Activated T-cell treated with anti-CD3 and anti-CD28 coated beads, Interleukin-2, amount 50 U/mL, for 72 hours (primary cell): ENCODE measurements at places on chromosomes 1 and 21. TPM values are rescaled to one million over a fixed set of nuclear protein-coding genes. Genes with fewer than 3 reads are reported as not detected.

DNA sequence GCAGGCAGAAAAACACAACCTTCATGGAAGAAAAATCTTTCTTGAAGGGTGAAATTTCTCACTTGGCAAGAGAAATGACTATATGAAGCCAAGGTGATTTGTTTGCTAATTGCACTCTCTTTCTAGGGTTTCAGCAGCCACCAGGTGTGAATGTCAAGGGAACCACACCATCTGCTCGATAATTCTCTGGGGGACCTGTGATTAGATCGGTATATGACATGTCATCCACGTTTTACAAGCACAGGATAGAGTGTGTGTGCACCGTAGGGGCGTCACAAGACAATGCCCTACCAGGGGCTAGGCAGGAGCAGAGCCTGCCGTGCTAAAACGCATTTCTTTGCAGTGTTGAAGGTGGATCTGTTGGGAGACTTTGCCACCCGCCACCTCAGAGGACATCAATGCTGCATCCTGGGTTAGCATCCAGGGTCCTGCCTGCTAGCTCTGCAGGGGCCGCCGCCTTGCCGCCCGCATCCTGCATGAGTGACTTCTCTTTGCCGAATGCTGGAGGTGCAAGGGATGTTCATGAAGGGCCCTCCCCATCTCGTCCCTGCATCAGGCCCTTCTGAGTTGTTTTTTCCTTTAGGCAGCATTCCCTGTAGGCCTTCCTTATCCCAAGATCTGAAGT, 37.8 kb upstream of the CCSAP start:
- H3K4me1 ChIP-seq: no peaks in the 10 kb centered on the region
- DNase-seq: no peak
- no peak overlapping the region for H3K4me3 ChIP-seq
- no peak overlapping the region for H3K27ac ChIP-seq
- peaks cover 10% of the 10 kb centered on the region for H3K27me3 ChIP-seq
- no peaks in the 10 kb centered on the region for H3K36me3 ChIP-seq

DNA sequence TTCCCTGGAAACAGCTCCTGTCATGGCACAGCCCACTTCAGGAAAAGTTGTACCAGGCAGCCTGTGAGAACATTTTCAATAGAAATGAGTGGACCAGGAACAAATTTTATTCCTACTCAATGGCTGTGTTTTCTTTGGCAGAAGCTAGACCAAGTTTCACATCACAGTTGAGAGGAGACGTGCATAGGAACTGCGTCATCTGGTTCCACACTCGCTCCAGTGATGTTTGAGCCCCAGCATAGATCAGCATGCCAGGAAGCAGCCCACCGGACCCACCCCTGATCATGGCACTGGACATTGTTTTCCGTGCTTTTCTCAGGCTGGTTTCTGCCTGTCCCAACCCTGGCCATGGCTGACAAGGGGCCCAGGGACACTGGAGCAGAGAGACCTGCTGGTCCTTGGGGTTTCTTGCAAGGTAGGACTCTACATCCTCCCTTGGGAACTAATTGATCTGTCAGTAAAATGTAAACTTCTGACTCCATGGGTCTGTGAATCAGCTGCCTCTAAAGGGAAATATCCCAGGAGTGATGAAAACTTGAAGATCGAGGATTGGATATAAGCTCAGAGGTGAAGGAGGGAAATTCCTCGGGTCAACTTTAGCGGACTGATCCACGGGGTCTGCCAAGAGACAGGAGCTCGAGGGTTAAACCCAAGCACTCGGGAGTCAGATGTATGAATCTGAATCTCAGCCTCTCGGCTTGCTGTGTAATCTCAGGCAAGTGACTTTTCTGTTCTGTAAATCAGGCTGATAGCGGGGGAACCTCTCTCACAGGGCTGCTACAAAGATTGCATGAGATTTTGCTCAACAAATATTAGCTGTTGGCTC, 35.7 kb downstream of the NEK2 start:
- H3K27me3 ChIP-seq: no peaks in the 10 kb centered on the region
- H3K4me3 ChIP-seq: no peak overlapping the region
- H3K4me1 ChIP-seq: peaks cover 8% of the 10 kb centered on the region
- H3K27ac ChIP-seq: no peak overlapping the region
- DNase-seq: no peak
- no peaks in the 10 kb centered on the region for H3K36me3 ChIP-seq

- H3K36me3 ChIP-seq: peaks cover 1% of the 10 kb centered on the region
- no peak overlapping the region for H3K4me3 ChIP-seq
- DNase-seq: no peak
- H3K27ac ChIP-seq: no peak overlapping the region
Measured at GRCh38 chr1:8524627-8525157, 206.8 kb downstream of the SLC45A1 start.

GRCh38 chr1:164667600-164667999, 108.6 kb downstream of the PBX1 start:
- DNase-seq: no peak
- peaks cover 3% of the 10 kb centered on the region for H3K36me3 ChIP-seq
- H3K4me1 ChIP-seq: no peaks in the 10 kb centered on the region

DNA sequence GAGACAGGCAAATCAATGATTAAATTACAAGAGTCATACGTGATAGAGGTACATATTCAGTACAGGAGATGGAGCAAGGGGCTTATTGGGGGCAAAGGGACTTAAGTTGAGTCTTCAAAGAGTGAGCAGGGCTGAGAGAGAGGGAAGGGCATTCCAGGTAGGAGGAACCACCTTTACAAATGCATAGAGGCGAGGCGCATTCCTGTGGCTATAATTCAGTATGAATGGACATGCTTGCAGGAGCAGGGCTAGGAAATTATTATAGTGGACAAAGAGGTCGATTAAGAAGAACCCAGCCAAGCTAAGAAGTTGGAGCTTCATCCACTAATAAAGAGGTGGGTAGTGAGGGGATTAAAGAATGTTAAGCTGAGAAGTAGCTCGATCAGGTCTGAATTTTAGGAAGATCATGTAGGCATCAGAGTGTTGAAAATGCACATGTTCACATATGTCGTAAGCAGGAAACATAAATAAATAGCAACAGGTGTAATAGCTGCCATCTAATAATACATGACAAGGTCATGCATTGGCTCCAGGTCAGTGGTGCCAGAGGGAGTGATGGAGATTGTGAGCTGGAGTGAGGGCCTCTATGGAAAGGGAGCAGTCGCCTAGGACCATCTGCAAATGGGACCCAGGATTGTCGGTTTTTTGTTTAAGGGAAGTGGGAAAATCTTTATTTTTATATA, 12.0 kb upstream of the HNRNPU start:
- H3K4me1 ChIP-seq: no peaks in the 10 kb centered on the region
- H3K27me3 ChIP-seq: no peaks in the 10 kb centered on the region
- H3K36me3 ChIP-seq: no peaks in the 10 kb centered on the region
- H3K4me3 ChIP-seq: no peak overlapping the region

DNA sequence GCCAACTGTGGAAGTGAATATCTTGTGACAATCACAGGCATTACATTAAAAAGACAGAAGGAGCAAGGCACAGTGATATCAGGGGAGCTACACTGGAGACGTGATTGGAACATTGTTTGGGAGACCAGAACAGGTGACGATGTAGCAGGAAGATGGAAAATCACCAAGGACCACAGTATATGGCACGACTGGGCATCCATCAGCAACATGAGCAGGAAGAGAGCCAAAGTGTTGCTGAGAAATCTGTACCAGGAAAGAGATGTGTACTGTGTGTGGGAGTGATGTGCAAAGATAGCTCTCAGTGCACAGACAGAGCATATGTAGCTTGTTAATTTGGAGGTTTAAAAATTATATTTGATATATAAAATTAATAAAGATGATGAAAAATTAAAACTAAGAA, 790.6 kb upstream of the ADGRL2 start:
- H3K36me3 ChIP-seq: no peaks in the 10 kb centered on the region
- no peak overlapping the region for H3K4me3 ChIP-seq
- no peak overlapping the region for H3K27ac ChIP-seq
- H3K27me3 ChIP-seq: no peaks in the 10 kb centered on the region
- DNase-seq: no peak

- H3K27me3 ChIP-seq: no peaks in the 10 kb centered on the region
- H3K4me1 ChIP-seq: no peaks in the 10 kb centered on the region
- H3K36me3 ChIP-seq: peaks cover 26% of the 10 kb centered on the region
Measured at GRCh38 chr1:231750818-231751362, 124.3 kb downstream of the DISC1 start.

PRDM15 gene
- total RNA-seq: 12.1 TPM
